ENCODE measurements at places on chromosomes 12 and 14.

DNA sequence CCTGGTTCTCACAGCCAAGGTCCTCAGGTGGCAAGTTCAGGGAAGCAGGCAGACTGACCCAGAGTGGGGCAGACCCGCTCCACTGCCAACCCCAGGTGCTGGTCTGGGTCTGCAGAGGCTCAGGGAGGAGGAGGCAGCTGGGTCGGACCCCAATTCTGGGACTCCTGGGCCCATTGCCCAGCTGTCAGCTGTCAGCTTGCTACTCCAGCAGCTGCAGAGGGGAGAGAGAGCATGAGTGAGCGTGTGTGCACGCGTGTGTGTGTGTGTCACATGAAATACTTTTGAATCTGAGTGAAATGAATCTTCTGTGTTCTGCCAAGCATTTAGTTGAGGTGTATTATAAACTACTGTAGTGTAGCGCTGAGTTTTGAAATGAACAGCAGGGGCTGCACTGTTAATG is 30.8 kb downstream of the XRCC3 start:
- no peak for DNase-seq

DNA sequence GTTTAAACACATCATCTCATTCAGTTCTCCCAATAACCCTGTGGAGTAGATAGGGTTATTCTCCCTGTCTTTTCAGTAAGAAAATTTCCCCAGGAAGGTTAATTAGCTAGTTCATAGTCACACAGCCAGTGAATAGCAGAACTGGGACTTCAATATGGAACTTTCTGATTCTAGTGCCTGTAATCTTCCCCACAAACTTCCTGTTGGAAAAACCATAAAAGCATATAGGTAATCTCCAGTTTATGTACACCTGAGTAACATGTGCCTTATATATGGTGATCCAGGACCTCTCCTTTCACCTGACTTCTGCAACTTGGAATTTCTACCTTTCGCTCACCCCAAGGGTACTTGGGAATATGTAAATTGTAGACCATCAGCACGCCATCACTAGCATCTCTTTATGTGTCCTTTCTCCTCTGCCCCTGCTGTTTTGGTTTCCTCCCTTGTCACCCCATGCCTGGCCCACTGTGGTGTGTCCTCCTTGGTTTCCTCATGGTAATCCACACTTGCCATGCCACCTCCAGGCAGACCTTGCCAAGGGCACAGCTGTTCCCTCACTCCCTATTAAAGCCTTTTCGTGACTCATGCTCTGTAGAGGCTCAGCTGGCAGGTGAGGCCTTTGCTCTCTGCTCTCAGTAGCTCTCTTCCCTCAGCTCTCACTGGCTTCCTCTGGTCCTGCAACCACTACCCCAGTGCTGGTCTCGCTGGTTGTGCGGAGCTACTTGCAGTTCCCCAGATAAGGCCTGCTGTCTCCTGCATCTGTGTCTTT is 16.7 kb downstream of the TBC1D30 start:
- DNase-seq: no peak

GRCh38 chr12:107131832-107132616 is 38.7 kb upstream of the CRY1 start:
- peak; percentile 77 for DNase-seq

- peak; percentile 27 for DNase-seq
Observed at GRCh38 chr14:86035882-86036281, 505.9 kb downstream of the FLRT2 start.

- no peak for DNase-seq
Observed at GRCh38 chr14:68809524-68809923, 16.7 kb upstream of the ZFP36L1 start.

- DNase-seq: peak; percentile 52
Observed at GRCh38 chr14:72651081-72651480, 242.8 kb downstream of the DPF3 start.

Measured in dermis blood vessel endothelial cell (primary cell).